ENCODE measurements at places on chromosomes 2 and 18. TPM values are rescaled to one million over a fixed set of nuclear protein-coding genes. Genes with fewer than 3 reads are reported as not detected.

GAREM2 gene
- 1.7 TPM for total RNA-seq

ANKRD23 gene
- 8.9 TPM for total RNA-seq

SCN2A gene
- not detected for total RNA-seq

ALLC gene
- not detected for total RNA-seq

FEV gene
- total RNA-seq: not detected

CFAP221 gene
- total RNA-seq: not detected

TXNDC9 gene
- total RNA-seq: 38.6 TPM

SLC23A3 gene
- total RNA-seq: 7.1 TPM

DNA sequence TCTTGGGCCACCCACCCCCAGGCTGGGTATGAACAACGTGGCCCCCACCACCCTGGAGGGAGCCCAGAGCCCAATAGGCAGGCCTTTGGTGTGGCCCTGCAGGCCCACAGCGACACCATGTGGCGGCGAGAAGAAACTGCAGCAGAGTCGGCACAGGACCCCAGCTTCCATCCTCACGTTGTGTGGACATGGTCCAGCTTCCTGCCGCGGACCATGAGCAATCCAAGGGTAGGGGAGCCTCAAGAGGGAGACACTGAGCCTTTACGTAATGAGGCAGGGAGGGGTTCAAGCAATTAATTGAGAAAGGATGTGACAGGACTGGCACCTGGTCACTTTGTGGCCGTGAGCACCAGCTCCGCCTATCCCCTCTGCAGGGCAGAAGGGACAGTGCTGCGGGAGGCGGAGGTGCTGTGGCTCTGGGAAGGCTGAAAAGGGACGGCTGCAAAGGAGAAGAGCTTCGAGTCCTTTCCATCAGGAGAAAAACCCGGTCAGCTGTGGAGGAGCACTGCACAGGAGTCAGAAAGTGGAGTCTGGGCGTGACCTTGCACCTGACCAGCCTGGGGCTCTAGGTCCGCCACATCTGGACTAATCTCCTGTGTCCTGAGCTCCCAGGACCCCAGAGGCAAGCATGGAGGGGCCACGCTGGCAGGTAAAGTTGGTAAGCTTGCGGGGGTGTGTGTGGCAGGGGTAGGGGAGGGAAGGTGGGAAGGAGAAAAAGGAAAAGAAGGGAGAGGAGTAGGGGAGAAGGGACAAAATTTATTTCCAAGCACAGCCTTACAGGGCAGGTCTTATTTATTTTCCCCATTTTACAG lies 44.9 kb downstream of the TMEM37 start:
- H3K27me3 ChIP-seq: no peaks in the 10 kb centered on the region
- no peaks in the 10 kb centered on the region for H3K36me3 ChIP-seq
- no peak overlapping the region for H3K27ac ChIP-seq

- DNase-seq: no peak
- H3K36me3 ChIP-seq: no peaks in the 10 kb centered on the region
- H3K27me3 ChIP-seq: no peaks in the 10 kb centered on the region
- H3K27ac ChIP-seq: no peak overlapping the region
Observed at GRCh38 chr2:223923976-223924375, 21.2 kb downstream of the WDFY1 start.

DNA sequence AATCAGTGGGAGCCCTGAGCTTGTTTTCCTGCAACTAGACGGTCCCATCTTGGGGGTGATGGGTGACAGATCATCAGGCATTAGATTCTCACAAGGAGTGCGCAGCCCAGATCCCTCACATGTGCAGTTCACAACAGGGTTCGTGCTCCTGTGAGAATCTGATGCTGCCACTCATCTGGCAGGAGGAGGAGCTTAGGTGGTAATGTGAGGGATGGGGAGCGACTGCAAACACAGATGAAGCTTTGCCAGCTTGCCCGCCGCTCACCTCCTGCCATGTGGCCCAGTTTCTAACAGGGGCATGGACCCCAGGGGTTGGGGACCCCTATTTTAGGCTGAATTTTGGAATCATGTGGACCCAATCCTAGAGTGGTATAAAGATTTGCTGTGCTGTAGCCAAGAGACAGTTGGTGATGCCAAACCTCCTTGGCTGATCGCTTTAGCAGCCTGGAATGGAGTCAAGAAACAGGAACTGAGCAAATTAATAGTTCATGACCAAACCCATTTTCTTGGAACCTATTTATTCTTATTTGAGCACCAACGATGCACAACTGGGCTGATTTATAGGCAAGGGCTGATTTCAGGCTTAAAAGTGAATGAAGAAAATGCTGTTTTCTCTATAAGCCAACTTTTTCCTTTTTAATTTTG lies 25.7 kb downstream of the LPIN1 start:
- no peaks in the 10 kb centered on the region for H3K27me3 ChIP-seq
- H3K4me1 ChIP-seq: no peaks in the 10 kb centered on the region
- DNase-seq: no peak
- no peak overlapping the region for H3K4me3 ChIP-seq
- no peak overlapping the region for H3K27ac ChIP-seq
- peaks cover 37% of the 10 kb centered on the region for H3K36me3 ChIP-seq

GRCh38 chr2:241539616-241540374 lies 18.8 kb upstream of the BOK start:
- H3K36me3 ChIP-seq: no peaks in the 10 kb centered on the region
- no peaks in the 10 kb centered on the region for H3K4me1 ChIP-seq
- no peak for DNase-seq
- H3K27me3 ChIP-seq: no peaks in the 10 kb centered on the region
- H3K27ac ChIP-seq: no peak overlapping the region
- no peak overlapping the region for H3K4me3 ChIP-seq

DNA sequence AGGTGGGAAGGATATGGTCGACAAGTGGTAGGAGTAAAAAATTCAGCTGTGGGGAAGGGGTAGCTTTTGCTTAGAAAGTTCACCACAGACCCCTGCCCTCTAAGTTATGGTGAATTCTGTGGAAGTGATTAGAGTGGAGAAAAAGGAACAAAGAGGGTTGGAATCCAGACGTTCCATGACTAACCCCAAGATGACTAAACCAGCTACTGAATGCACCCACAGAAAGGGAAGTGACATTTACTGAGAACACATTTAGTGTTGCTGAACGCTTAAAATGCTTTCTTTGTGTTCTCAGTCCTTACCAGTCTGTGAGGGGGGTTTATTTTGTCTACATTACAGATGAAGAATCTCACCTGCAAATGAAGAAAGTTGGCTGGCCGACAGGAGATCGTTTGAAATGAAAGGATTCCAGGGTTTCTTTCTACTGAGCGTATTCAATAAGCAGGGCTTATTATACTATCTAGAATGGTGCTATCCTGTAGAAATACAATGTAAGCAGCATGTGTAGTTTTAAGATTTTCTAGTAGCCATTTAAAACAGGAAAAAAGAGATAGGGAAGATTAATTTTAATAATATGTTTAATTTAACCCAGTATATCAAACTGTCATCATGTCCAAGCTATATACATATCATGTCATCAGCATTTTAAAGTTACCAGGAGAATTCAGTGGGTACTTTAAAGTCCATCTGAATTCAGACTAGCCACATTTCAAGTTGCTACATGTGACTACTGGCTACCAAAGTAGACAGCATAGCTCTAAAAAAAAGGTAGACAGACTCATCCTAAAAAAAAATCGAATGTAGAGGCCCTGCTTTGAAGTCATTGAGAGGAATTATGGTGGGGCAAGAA lies 60.1 kb downstream of the LIMS1 start:
- no peaks in the 10 kb centered on the region for H3K36me3 ChIP-seq
- peaks cover 29% of the 10 kb centered on the region for H3K4me1 ChIP-seq
- H3K27ac ChIP-seq: peak overlapping the region; percentile 74
- no peaks in the 10 kb centered on the region for H3K27me3 ChIP-seq
- H3K4me3 ChIP-seq: no peak overlapping the region

GRCh38 chr2:59974051-59974766 lies 579.2 kb downstream of the BCL11A start:
- no peak for DNase-seq
- H3K4me1 ChIP-seq: no peaks in the 10 kb centered on the region
- H3K27me3 ChIP-seq: peaks cover 32% of the 10 kb centered on the region
- H3K27ac ChIP-seq: no peak overlapping the region

GRCh38 chr2:26072925-26073768 lies 39.3 kb downstream of the RAB10 start:
- peaks cover 17% of the 10 kb centered on the region for H3K36me3 ChIP-seq
- no peak for DNase-seq
- H3K4me3 ChIP-seq: no peak overlapping the region
- peaks cover 34% of the 10 kb centered on the region for H3K4me1 ChIP-seq
- peak overlapping the region; percentile 5 for H3K27ac ChIP-seq

GRCh38 chr2:192373221-192373620 lies 178.5 kb upstream of the TMEFF2 start:
- H3K4me3 ChIP-seq: no peak overlapping the region
- H3K36me3 ChIP-seq: no peaks in the 10 kb centered on the region
- no peaks in the 10 kb centered on the region for H3K27me3 ChIP-seq
- no peak overlapping the region for H3K27ac ChIP-seq
- H3K4me1 ChIP-seq: no peaks in the 10 kb centered on the region

DNA sequence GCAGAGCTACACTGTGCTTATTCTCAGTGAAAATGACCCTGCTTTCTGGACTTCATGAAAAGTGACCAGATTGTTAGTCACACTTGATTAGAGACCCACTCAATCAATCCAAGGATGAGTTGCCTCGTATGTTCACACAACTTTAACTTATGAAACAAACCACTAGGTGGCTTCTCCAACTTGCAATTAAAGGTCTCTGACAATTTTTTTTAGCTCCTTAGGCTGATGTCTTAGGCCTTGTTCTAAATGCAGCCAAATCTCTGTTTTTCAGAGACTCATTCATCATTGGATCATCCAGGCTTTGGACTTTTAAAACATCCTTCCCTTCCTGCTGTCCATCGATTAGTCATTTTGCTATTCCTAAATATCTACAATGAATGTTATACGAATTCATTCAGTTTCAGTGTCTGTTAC lies 63.4 kb downstream of the MREG start:
- no peak overlapping the region for H3K4me3 ChIP-seq
- no peak overlapping the region for H3K27ac ChIP-seq
- DNase-seq: peak; percentile 5
- no peaks in the 10 kb centered on the region for H3K27me3 ChIP-seq
- H3K4me1 ChIP-seq: no peaks in the 10 kb centered on the region
- H3K36me3 ChIP-seq: peaks cover 14% of the 10 kb centered on the region

DNA sequence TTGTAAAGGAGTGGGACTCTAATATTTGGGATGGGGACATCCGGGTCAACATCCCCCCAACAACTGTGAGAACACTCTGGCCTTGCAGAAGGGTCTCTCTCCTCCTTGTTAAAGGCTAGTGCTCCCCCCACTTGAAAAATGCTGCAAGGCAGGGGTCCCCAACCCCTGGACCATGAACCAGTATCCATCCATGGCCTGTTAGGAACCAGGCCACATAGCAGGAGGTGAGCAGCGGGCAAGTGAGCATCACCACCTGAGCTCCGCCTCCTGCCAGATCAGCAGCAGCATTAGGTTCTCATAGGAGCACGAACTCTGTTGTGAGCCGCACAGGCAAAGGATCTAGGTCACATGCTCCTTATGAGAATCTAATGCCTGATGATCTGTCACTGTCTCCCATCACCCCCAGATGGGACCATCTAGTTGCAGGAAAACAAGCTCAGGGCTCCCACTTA lies 243.9 kb upstream of the ID2 start:
- H3K27ac ChIP-seq: no peak overlapping the region
- no peak for DNase-seq
- H3K36me3 ChIP-seq: no peaks in the 10 kb centered on the region
- H3K27me3 ChIP-seq: peaks cover 57% of the 10 kb centered on the region
- no peaks in the 10 kb centered on the region for H3K4me1 ChIP-seq

DNA sequence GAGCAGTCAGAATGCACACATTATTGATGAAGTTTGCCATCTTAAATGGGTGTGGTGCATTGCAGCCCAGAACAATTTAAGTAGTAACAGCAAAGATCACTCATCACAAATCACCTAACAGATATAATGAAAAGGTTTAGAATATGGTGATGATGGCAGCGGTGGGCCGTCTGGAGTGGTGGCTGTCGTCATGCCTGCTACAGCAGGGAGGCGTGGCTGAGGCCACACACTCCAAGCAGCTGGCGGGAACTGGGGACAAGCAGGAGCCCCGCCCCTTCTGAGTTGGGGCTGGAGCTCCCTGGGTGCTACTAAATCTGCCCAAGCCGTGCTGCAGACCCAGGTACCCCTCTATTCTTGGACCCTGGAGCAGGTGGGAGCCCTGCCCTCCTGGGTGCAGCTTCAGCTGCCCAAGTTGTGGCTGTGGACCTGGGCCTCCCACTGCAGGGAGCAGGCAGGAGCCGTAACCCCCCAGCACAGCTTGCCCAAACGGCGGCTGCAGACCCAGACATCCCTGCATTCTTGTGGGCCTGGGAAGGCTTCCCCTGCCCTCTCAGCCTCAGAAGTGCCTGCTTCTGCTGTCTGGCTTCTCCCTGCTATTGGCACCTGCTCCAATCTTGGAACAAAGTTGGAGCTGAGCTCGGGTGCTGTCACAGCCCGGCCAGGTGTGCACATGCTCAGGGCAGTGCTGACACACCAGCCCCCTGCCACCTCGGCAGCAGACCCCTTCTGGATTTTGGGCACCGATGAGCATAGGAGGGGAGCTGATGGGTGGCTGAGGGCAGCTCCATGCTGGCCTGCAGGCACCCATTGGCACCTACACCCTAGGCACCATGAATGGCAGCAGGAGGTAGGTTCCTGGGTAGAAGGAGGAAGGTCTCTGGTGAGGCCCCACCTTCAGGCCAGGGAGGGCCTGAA lies 149.3 kb downstream of the EHBP1 start:
- H3K36me3 ChIP-seq: peaks cover 11% of the 10 kb centered on the region
- H3K27me3 ChIP-seq: no peaks in the 10 kb centered on the region

DNA sequence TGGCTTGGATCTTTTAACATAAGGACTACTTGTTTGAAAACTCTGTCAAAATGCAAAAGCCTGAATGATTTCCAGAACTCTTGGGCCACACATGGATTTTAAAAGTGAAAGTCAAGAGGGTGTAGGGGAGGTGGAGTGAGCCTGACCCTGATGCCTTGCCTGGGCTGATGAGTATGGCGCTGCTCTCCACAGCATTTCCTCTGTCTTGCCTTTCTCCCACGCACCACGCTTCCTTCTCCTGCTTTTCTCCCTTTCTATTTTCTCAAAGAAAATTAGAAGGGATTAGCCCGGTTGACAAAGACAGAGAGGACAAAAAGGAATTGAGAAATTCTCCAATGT lies 207.0 kb upstream of the CCDC68 start:
- no peak overlapping the region for H3K27ac ChIP-seq
- DNase-seq: no peak
- no peaks in the 10 kb centered on the region for H3K4me1 ChIP-seq
- no peaks in the 10 kb centered on the region for H3K27me3 ChIP-seq
- no peak overlapping the region for H3K4me3 ChIP-seq

- H3K4me3 ChIP-seq: no peak overlapping the region
- no peak overlapping the region for H3K27ac ChIP-seq
- H3K4me1 ChIP-seq: peaks cover 5% of the 10 kb centered on the region
- peaks cover 32% of the 10 kb centered on the region for H3K27me3 ChIP-seq
- H3K36me3 ChIP-seq: no peaks in the 10 kb centered on the region
- DNase-seq: no peak
Observed at GRCh38 chr2:43845181-43845580, 6.4 kb downstream of the ABCG8 start.

DNA sequence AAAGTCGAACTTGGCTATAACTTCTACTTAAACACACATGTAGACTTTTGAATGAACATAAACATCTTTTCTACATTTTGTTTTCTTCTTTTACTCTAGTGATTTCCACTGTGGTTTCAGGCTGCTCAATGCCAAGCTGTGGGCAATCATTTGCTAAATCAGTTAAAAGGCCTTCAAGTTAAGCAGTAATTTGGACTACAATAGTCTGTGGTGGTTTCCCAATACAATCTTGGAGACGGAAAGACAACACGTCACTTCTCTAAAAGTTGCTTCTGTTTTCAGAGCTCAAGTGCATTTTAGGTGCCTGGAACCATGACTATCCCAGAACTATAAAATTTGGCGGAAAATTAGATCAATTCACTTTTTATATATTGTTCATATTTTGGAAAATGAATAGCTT lies 69.4 kb downstream of the TXNL1 start:
- no peaks in the 10 kb centered on the region for H3K27me3 ChIP-seq
- H3K36me3 ChIP-seq: no peaks in the 10 kb centered on the region
- H3K4me1 ChIP-seq: 0 out of 2 replicates have a peak, but pooled peaks cover 10% of the 10 kb centered on the region
- H3K4me3 ChIP-seq: no peak overlapping the region
- no peak overlapping the region for H3K27ac ChIP-seq

Measured in PC-9 (cell line).